ENCODE measurements at places on chromosomes 1 and 21. TPM values are rescaled to one million over a fixed set of nuclear protein-coding genes. Genes with fewer than 3 reads are reported as not detected.

- peak; percentile 89 for DNase-seq
Observed at GRCh38 chr1:248873993-248874533, 15.2 kb upstream of the ZNF692 start.

GRCh38 chr1:203663294-203663693 lies 36.7 kb downstream of the ATP2B4 start:
- DNase-seq, result peak; percentile 76

GRCh38 chr1:178682886-178683285 lies 42.2 kb upstream of the RALGPS2 start:
- peak; percentile 68 for DNase-seq

GRCh38 chr1:54798769-54799641 lies 2.1 kb downstream of the TTC22 start:
- DNase-seq, result no peak

DNA sequence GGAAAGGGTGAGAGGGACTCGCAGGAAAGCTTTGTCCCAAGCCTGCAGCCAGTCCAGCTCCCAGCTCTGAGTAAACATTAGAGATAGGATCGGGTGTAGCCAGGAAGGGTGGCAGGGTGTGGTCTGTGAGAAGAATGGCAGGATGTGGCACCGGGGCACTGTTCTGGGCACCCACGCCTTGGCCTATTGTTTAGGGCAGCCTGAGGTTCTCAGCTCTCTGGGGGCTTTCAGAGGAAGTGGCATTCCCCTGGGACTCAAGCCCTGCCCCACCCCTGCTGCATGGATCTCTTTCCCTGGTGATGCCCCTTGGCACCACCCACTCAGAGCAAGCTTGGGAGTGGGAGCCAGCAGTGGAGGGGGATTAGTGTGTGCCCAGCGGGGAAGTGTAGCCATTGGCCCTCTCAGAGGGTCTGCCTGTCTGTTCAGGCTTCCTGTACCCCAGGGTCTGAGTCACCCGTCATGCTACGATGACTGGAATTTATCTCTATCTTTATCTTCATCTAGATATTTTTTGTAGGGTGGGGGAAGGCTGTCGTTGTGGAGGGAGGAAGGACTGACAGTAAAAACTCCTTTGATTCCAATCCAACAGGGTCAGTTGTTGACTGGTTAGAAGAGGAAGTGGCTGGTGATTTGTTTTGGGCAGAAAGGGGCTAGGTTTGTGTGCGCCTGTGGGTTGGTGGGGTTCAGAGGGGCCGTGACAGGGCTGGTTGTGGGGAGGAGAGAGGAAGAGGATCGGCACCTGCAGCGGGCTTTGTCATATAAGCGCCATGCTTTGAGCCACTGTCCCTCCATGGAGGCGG lies 31.6 kb downstream of the SOX13 start:
- peak; percentile 75 for DNase-seq

DNA sequence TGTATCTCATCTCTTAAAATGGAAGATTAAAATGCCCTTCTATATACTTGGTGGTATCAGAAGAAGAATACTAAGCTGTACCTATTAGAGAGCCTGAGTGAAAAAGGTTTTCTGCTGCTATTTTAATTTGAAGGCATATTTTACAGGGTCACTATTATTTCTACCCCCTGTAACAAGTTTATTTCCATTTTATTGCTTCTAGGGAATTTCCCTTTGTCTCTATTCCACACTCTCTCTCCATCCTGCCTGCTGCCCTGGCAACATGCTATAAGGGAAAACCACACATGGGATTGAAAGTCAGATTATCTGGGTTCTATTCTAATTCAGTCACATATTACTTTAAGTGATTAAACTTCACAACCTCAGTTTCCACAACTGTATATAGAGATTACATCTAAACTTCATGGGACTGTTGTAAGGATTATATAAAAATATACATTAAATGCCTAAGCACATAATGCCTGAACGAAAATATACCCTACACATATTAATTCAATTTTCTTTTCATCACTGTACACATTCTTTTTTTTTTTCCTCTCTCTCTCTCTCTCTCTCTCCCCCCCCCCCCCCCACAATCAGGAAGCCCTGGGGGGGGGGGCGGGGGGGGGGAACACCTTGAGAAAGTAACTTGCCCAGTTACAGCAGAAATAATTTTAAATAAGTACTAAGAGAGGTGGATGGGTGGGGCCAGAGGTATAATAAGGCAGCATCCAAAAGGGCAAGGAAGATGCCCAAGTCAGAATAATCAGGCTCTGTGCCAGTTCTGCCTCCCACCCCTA lies 51.5 kb downstream of the LUZP1 start:
- peak; percentile 62 for DNase-seq

- DNase-seq, result peak; percentile 61
Observed at GRCh38 chr1:156591432-156592157, at the start of gene NAXE. NAXE (plus strand) TSS chr1:156591776; CDS start chr1:156591805, 29 bp downstream.

- DNase-seq, result no peak
Observed at GRCh38 chr1:90400131-90400530, 317.0 kb downstream of the BARHL2 start.

- no peak for DNase-seq
Observed at GRCh38 chr1:183553331-183553730, 36.9 kb downstream of the NCF2 start.

- no peak for DNase-seq
Observed at GRCh38 chr1:7811476-7811875, 27.4 kb downstream of the PER3 start.

GRCh38 chr1:168320800-168321450 lies 40.2 kb downstream of the TBX19 start:
- DNase-seq, result peak; percentile 77

ANKRD35 gene
- total RNA-seq, result under 0.01 TPM

NECTIN4 gene
- total RNA-seq, result under 0.01 TPM

GBP1 gene
- total RNA-seq, result 10.9 TPM

SYT14 gene
- 0.13 TPM for total RNA-seq

All from dermis microvascular lymphatic vessel endothelial cell (primary cell).